ENCODE measurements at places on chromosomes 1 and 21.

- no peak for DNase-seq
These were observed 99.4 kb downstream of the UCHL5 start for GRCh38 chr1:192959657-192960186.

DNA sequence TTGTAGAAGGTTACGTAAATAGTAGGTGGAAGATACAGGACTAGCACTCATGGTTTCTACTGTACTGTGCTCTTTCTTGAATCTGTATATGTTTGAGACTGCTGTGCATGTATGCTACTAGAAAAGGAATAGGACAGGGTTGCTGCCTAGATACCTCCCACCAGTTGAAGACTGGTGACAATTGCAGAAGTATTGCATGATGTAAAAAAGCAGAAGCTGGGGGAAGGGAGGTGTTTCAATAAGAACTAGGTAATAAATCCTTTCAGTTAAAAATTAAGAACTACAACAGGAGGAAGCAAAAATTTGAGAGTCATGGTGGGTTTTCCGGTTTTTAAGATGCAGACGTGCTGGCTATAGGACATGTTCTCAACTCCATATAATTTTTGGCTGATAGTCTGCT is 88.1 kb downstream of the CCDC30 start:
- peak; percentile 3 for DNase-seq

DNA sequence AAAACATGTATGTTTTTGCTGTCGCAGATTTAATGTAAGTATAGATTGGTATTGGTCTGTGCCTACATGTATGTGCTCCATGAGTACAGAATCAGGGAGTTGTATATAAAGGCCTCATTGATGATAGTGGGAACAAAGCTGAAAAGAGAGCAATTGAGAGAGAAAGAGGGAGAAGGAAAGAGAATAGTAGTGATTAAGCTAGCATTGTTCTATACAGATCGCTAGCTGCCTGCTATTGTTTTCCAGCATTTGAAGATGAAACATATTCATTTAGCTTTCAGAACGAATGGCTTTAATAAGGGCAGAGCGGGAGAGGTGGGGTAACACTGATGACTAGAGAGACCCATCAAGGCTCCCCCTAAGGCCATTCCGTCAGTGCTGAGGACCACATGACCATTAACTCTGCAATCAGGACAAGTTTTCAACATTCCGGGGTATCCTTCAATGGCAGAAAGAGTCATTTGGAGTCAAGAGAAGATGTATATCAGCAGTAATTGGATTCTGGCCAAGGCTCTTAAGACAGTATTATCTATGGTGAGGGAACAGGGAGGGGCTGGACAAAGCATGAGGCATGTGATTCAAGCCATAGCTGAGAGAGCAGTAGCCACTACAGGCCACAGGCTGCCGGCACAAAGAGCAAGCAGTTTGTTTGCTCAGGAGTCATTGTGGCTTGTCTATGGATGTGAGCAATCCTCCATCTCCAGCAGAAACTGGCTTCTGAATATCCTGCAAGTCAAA is 176.5 kb downstream of the PBX1 start:
- no peak for DNase-seq

- no peak for DNase-seq
These were observed 129.4 kb upstream of the EDN2 start for GRCh38 chr1:41613689-41614574.

GRCh38 chr1:201459775-201460174 is 9.2 kb downstream of the PHLDA3 start:
- no peak for DNase-seq

- no peak for DNase-seq
These were observed 47.9 kb downstream of the S1PR1 start for GRCh38 chr1:101284622-101285218.

- DNase-seq: no peak
These were observed 54.0 kb downstream of the AKT3 start for GRCh38 chr1:243796016-243796415.

DNA sequence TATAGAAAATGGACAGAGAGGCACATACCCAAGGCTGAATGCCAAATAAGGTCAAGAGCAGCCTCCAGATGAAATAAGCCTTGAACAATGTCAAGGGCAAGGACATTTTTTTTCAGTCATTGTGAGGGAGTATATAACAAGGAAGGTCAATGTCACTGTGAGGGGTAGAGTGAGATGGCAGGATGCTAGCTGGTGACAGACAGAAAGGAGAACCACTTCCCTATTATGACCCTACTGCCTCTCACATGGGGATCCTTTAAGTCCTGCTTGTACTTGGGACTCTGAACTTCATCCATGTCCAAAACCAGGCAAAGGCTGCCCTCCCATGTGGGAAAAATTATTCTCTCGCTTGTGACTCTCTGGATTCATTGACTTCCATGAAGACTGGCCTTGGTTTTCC is 119.5 kb upstream of the COA6 start:
- no peak for DNase-seq

GRCh38 chr1:3033040-3033789 is 11.9 kb downstream of the ACTRT2 start:
- peak; percentile 25 for DNase-seq

DNA sequence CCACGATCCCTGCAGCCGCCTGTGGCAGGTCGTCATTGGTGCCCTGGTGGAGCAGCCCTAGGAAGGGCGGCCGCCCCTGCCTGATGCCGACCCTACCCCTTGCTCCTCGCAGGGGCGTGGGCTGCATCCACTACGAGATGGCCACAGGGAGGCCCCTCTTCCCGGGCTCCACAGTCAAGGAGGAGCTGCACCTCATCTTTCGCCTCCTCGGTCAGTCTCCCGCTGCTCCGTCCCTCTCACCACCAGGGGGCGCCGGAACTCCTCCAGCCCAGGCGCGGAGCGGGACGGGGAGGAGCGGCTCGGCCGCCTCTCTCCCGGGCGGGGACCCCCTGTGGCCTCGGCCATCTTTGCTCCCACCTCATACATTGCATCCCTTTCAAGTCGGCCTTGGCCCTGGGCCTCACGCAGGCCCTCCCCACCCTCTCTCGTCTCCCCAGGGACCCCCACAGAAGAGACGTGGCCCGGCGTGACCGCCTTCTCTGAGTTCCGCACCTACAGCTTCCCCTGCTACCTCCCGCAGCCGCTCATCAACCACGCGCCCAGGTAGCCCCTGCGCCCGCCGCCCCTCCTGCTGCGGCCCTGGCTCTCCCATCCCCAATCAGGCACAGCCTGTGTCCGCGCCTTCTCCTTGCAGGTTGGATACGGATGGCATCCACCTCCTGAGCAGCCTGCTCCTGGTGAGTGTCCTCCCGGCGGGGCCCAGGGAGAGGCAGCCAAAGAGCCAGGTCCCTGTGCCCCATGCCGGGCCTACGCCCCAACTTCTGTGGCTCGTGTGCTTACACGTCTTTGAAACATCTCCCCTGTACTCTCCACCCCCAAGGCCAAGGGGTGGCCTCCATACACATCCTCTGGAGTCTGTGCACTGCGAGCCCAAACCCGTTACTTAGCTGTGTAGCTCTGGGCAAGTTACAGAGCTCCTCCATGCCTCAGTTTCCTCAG is 24.7 kb downstream of the CDK18 start:
- peak; percentile 71 for DNase-seq

DNA sequence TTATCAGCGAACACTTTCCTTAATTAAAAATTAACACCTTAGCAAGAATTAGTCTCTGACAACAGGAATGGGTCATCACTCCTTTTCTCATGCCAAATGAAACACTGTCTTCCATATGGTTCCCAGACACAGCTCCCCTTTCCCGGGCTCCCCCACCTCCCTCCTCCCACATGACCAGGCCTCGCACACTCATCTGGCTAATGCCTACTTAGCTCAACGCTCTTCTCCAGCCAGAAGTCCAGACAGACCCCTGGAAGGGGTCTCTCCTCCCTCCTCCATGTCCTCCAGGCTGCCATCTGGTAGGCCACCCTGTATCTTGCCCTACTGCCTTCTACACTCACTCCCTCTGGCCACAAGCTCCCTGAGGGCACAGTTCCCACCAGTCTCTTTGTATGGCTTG is 39.9 kb downstream of the KCNC4 start:
- DNase-seq: no peak

GRCh38 chr1:67005068-67005467 is 48.9 kb downstream of the SLC35D1 start:
- no peak for DNase-seq

GRCh38 chr1:161827786-161828185 is 61.7 kb downstream of the ATF6 start:
- DNase-seq: no peak

DNA sequence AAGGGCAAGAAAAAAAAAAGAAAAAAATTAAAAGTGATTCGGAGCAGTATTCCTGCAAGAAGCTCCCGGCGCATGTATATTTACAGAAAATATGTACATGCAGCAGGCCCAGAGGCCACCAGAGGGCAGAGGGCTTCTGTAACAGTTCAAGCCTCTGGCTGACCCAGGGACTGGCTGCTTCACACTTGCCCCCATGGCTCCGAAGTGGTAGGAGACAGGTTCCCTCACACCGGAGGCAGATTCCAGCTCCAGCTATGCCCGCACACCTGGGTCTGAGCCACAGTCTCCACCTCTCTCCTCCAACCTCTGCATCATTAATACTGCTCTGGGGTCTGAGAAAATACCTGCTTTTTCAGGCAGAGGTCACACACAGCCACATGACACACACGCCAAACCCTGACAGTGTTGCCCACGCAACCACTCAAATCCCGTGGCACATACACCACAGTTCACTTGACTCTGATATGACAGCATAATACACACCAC is 2.2 kb upstream of the ARHGAP30 start:
- DNase-seq: peak; percentile 65

- no peak for DNase-seq
These were observed 673 bp upstream of the DHCR24 start for GRCh38 chr1:54887665-54888071.

- DNase-seq: no peak
These were observed 216.0 kb downstream of the DYRK1A start for GRCh38 chr21:37582590-37582989.

DNA sequence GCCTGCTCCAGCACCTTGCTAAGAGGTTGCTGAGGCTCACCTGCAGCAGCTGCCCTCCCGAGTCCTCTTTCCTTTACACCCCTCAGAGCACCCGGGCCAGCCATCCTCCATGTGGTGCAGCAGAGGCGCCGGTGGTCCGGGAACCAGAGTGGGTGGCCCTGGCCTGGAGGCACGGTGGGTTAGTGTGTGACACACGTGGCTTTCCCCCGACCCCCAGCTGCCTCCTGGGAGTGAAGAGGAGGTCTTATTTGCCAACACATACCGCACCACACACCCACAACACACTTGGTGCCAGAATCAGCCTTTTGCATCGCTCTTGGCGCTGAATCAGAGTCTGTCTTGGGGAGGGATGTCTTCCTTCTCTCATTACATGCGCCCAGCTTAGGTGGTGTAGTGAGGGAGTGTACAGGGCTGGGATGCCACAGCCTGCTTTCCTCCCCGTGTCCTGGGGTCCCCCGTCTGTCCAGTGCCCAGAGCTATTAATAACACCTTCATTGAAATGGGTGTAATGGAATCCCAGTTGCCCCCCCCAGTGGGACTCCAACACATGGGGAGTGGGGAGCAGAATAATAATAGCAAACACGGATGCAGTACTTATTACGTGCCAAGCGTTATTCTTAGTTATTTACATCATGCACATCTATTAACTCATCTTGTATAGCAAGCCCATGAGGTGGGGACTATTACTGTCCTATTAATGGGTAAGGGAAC is 38.2 kb downstream of the MAPKAPK2 start:
- no peak for DNase-seq

DNA sequence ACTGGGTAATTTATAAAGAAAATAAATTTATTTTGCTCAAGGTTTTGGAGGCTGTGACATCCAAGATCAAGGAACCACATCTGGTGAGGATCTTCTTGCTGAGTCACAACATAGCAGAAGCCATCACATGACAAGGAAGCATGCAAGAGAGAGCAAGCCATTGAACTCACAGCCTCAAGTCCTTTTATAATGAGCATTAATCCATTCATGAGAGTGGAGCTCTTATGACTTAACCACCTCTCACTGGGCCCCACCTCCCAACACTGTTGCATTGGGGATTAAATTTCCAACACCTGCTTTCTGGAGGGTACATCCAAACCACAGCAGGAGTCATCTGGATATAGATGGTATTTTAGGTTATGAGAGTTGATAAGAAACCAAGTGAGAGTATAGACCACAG is 20.6 kb upstream of the EGLN1 start:
- DNase-seq: no peak

DNA sequence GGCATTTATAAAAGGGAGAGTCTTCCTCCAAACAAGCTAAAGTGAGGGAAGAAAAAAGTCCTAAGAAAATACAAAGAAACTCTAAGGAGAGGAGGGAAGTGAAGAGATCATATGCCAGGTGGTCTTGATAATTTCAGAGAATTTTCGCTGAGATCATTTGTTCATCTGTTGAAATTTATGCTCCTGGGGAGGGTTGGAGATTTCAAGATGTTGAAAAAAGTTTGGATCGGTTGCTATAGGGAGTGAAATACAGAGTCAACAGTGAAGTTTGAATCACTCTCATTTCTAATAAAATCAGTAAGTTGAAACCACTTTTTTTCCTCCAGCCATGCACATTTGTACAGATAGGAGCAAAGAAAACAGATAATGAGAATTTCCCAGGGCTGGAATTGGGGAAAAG is 299.1 kb upstream of the ADAMTS5 start:
- DNase-seq: no peak

DNA sequence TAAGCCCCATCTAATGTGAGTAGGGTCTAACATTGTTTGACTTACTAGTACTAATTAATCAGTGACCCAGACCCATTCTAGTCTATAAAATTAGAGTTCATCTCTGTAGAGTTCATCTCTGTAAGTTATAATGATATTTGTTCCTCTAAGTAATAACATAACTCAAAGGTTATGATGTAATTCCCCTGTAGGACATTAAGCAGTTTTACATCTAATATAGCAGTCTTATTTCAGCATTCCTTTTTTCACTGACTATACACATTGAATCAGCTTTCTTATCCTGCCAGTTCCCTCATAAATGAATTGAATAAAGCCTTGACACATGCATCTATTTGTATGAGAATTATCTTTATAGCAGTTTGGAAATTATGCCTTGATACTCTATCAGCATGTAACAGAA is 90.9 kb downstream of the SH3GLB1 start:
- DNase-seq: no peak

DNA sequence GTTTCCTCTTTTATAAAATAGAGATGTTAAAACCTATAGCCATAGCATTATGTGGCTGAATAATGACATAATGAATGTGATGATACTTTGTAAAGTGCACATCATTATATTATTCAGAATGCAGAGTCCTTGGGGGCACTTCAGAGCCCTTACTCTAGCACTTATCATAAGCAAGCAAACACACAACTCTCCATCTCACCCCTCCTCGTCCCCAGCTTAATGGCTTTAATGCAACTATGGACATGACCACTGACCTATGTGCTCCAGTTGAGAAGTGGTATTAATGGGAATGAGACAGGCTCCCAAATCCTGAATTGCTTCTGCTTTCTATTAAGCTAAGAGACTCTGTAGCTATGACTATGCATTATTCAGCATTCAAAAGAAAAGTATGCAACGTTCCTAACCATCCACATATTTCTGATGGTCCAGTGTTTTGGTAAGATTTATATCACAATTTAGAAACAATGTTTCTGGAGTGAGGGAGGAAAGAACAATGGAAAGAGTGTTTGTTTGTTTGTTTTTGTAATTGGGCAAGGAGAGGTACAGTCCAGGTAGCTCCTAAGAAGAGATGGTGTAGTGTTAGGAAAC is 194.0 kb upstream of the PLXNA2 start:
- no peak for DNase-seq

- DNase-seq: no peak
These were observed 5.1 kb downstream of the TLCD4 start for GRCh38 chr1:95122151-95122697.
